A549 treated with ZK216348 at 1 μM for 4 hours (cell line): ENCODE measurements at places on chromosomes 4 and X. TPM values are rescaled to one million over a fixed set of nuclear protein-coding genes. Genes with fewer than 3 reads are reported as not detected.

PRDM8 gene
- 0.14 to 0.63 TPM (median 0.27 TPM) in 5 replicates for total RNA-seq

NPY5R gene
- not detected in 5 replicates for total RNA-seq

USP17L27 gene
- total RNA-seq = not detected in 5 replicates

IL2 gene
- not detected in 5 replicates for total RNA-seq

CD38 gene
- 8.9 to 13.8 TPM (median 11.2 TPM) in 5 replicates for total RNA-seq

PDZD11 gene
- total RNA-seq = 82.1 to 95.5 TPM (median 93.4 TPM) in 5 replicates

SPANXA2 gene
- 0.23 to 0.46 TPM in 2 of 5 replicates, not detected in the others for total RNA-seq

GATB gene
- total RNA-seq = 8.7 to 10.9 TPM (median 10.4 TPM) in 5 replicates

ZNF711 gene
- 0.62 to 1.1 TPM (median 0.87 TPM) in 5 replicates for total RNA-seq

DMD gene
- not detected in 5 replicates for total RNA-seq

RHOH gene
- 0.15 to 0.23 TPM (median 0.19 TPM) in 4 of 5 replicates, not detected in the other for total RNA-seq

CCNQ gene
- 38.7 to 61.9 TPM (median 57.2 TPM) in 5 replicates for total RNA-seq

CT45A1 gene
- not detected in 5 replicates for total RNA-seq
